Thyroid gland (tissue), 4 donors: ENCODE measurements at places on chromosomes 5 and 9. TPM values are rescaled to one million over a fixed set of nuclear protein-coding genes. Genes with fewer than 3 reads are reported as not detected.

- DNase-seq = no peak
These were observed 69.5 kb upstream of the UNC5A start for GRCh38 chr5:176740702-176741496.

The BSPRY gene
- total RNA-seq = 67.7 TPM

- DNase-seq = no peak
These were observed 20.3 kb downstream of the AK8 start for GRCh38 chr9:132857616-132858342.

The PCDHGB3 gene
- total RNA-seq = 5.5 TPM

DNA sequence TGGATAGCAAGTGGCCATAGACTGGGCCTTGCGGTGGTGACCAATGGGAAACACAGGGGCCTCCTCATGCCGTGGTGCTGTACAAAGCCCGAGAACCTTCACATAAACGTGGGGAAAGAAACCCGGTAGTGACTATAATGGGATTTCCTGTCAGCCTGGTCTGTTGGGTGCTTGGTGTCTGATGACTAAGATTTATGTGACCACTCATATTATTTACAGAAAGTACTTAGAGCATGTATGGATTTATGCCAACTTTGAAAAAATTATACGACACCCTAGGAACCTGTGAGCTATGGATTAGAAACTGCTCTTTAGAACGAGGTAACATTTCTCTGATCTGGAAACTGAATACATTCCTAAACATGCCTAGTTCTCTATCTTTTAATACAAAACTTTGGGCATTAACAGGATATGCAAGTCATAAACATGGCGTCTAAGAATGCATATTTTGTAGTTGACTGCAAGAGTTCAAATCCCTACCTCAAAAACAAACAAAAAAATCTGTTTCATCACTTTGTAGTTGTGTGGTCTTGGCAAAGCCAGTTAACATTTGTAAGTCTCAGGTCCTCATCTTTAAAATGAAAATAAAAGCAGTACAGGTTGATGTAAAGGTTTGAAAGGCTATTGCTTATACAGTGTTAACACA, 85.4 kb downstream of the TMEM167A start:
- no peak for DNase-seq

The ERMP1 gene
- 79.5 TPM for total RNA-seq

- no peak for DNase-seq
These were observed 129.0 kb upstream of the ALDH1B1 start for GRCh38 chr9:38263532-38263931.

DNA sequence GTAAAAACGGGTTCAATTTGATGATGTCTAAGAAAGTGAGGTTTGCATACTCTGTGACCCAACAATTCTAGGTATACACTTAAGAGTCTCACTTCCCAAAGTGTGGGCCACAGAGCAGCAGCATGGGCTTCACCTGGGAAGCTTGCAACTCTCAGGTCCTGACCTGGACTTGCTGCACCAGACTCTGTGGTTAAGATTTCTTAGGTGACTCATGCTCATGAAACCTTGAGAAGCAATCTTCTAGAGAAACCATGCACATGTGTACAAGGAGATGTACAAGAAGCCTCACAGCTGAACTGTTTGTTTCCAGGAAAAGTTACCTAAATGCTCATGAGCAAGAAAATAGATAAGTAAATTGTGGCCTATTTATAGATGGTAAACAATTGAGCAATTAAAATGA, 30.0 kb downstream of the DNAJC21 start:
- no peak for DNase-seq

GRCh38 chr9:121768416-121769015, 117.1 kb downstream of the DAB2IP start:
- no peak for DNase-seq

GRCh38 chr9:77756449-77756848, 108.3 kb upstream of the GNA14 start:
- DNase-seq = no peak

DNA sequence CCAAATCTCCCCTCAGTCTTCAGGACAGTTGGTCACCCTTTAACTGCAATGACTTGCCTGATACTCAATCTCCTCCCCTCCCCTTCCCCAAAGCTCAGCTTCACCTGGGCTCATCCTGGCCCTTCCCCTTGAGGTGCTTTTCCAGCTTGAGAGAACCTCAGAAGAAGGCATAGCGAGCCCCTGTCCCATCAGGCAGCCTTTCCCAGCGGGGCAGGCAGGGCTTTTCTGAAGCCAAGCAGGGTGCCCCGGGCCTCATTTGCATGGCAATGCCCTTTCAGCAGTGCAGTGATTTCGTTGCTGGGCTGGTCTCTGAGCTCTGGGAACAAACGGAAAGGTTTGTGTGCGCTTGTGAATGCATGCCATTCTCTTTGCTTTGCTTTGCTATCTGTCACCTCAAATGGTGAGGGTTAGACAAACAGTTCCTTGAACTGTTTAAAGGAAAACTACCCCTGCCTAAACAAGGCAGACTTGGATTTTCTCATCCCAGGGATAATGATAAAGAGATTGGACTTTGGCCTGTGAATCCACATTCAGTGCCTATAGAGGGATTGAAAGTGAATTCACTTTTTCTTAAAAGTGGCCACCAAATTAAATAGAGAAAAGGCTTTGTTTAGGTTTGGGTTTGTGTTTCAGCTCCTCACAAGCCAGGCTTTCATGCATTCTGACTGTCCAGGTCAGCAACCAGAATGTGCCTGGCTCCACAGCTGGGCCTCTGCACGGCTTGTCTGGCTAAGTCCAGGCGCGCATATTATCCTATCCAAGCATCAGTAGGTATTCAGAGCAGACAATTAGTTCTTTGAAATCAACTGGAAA, 165.3 kb downstream of the ZNF608 start:
- DNase-seq = peak; percentile 14

GRCh38 chr5:115733607-115734006, 82.9 kb downstream of the CDO1 start:
- no peak for DNase-seq

The PCDHB2 gene
- 3.2 TPM for total RNA-seq

DNA sequence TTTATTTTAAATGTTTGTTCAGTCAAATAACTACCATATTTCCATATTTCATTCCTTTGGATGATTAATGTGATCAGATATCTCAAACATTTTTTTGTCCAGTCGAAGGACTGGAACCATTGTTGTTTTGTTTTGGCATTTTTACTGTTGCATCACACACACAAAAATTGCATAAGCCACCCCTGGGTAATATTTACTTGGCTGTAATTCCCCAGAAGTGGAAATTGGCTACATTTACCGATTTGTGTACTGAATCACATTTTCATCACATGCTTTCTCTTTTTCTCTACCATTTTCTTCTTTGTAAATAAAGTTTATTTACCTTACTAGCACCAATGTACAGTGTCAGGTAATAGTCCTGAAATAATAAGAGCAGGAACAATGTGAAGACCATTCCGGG, 1729.7 kb upstream of the WWC1 start:
- DNase-seq = no peak

- peak; percentile 53 for DNase-seq
These were observed 21.6 kb downstream of the HMGXB3 start for GRCh38 chr5:150022158-150022531.

GRCh38 chr5:53263151-53263550, 153.6 kb upstream of the MOCS2 start:
- no peak for DNase-seq

- no peak for DNase-seq
These were observed 1.7 kb downstream of the MBLAC2 start for GRCh38 chr5:90472783-90473395.

- DNase-seq = no peak
These were observed 222.5 kb downstream of the CHSY3 start for GRCh38 chr5:130126746-130127145.

DNA sequence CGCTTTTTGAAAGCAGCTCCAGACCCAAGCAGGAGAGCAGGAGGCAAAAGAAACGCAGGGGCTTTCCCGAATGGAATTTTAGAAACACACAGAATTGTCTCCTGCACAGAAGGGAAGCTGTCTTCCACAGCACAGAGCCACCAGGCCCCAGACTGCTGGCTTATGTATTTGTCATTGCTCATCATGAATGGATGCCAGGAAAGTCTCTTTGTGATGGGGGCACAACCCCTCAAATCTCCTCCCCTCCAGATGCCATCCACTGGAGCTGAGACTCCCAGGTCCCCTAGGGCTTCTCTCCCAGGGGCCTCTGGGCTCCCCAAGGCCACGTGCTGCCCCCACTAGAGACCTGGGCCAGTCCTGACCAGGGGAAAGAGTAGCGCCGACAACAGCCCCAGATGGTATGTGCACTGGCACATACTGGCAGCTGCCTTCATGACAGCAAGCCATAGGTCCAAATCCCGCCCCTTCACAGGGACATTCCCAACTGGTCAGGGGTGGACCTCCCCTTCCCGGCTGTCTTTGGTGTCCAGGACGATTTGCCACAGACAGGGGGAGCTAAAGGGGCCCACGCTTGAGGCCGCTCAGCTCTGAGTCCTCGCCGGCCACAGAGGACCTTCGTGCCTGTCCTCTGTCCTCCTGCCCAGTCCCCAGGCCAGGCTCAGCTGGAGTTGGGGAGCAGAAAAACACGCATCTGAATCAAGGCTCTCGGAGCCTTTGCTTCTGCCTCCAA, 127.8 kb downstream of the KCNIP1 start:
- no peak for DNase-seq

The SLCO6A1 gene
- not detected for total RNA-seq

GRCh38 chr9:126842977-126843799, 17.3 kb upstream of the ZBTB34 start:
- DNase-seq = no peak

DNA sequence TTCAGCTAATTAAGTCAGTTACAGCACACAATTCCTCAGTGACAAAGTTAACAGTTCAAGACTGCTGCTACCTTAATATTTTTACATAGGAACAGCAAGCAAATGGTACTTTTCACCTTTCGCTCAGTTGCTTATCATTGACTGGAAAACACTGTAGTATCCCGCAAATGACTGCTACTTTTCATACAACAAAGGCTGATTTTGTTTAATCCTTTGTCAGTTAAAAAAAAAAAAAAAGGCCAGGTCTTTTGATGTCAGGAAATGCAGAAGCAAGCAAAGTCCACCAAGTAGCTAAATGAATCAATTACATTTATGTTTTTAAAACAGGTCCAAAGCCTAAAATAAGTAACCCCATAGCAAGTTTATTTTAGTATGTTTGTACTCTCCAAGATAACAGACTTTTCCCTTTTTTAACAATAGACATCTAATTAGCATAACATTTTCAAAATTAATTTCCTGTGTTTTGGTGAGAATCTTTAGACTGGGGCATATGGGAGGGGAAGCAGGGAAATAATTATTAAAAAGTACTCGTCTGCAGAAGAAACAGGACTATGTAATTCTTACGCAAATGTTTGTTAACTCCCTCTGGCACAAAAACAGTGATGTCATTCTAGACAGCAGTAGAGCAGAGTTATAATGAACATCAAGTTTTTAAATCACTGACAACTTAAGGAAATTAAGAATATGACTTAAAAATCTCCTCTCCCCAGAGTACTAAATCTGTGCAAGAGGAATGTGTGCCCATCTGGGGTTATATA, 9.6 kb downstream of the PFDN1 start:
- no peak for DNase-seq

GRCh38 chr9:23044549-23044948, 597.9 kb downstream of the DMRTA1 start:
- DNase-seq = no peak

GRCh38 chr5:53039855-53040254, 50.7 kb downstream of the ITGA2 start:
- DNase-seq = no peak

The OR13F1 gene
- not detected for total RNA-seq

DNA sequence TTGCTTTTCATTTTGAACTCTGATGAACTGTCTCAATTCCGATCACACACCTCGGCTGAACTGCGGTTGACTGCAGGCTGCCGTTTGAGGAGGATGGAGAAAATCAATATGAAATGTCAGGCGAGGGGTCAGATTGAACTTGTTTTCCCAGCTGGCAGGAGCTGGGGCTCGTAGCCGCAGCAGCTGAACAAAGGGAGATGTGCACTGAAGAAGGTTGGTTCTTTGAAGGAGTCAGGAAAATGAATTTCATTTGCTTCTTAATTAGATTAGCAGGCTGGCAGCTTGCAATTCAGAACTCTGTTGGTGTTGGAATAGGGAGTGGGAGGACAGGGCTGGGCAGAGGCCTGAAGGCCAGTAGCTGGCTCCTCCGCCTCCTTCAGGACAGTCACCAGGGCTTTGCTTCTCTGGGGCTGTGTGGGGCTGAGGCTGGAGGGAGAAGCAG, 117.4 kb upstream of the GPR151 start:
- DNase-seq = no peak

DNA sequence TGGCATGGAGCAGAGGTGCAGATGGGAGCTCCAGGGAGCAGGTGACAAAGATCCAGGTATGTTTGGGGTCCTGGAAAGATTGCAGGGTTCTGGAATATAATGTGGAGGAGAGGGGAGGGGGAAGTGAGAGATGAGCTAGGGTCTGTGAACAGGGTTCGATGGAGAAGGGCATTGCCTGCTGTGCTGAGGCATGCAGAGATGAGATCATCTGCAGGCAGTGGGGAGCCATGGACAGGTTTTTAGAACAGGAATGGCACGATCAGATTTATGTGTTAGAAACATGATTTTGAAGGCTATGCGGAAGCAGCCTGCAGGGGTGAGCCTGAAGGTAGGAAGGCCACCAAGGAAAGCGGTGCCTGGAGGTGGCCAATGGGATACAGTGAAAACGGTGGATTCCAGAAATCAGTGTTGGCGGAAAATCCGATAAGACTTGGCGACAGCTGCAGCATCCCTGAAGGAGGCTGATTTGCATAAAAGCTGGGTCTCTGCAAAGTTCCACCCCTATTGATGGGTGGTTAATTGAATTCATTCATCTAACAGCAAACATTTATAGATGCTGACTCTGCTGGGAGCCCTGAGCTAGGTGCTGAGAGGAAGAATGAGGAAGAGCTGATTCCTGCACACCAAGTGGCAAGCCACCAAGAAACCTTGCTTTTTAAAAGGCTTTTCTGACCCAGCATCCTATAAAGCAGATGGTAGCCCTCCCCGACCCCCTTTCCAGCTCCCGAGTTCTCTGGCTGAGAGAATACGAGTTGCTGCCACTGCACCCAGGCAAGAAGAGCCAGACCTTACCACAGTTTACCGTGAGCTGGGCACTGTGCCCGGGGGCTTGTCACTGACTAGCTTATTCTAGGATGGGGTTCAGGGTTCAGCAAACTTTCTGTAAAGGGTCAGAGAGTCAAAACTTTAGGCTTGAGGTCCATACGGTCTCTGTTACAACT, 139.2 kb upstream of the SMIM23 start:
- DNase-seq = no peak

The SLC4A9 gene
- 0.29 TPM for total RNA-seq

- no peak for DNase-seq
These were observed 72.6 kb downstream of the SH3RF2 start for GRCh38 chr5:146009020-146009419.

DNA sequence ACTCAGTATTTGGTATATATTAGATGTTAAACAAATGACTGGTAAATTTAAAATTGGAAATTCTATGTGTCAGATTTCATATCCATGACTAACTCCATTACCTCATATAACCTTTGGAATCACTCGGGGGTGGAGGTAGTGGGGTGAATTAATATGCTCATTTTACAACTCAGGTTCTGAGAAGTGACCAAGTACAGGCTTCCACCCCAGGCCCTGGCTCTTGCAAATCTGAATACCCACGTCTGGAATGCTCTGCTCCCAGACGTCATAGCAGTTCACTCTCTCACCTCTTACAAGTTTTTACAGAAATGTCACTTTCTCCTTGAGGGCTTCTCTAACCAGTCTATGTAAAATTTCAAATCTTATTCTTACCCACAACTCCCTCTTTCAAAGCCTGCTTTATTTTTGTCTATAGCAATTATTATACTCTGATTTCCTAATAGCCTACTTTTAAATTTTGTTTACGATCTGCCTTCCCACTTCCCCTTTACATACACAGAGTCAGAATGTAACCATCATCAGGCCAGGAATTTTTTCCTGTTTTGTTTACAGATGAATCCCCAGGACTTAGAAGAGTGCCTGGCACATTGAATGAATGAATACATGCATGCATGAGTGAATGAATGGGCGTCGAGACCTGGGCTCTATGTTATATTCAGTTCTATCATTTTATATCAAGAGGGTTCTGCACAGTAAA, 134.1 kb upstream of the IFNE start:
- no peak for DNase-seq
